CD8-positive, alpha-beta T cell (primary cell): ENCODE measurements at places on chromosomes 16 and 17. TPM values are rescaled to one million over a fixed set of nuclear protein-coding genes. Genes with fewer than 3 reads are reported as not detected.

DNA sequence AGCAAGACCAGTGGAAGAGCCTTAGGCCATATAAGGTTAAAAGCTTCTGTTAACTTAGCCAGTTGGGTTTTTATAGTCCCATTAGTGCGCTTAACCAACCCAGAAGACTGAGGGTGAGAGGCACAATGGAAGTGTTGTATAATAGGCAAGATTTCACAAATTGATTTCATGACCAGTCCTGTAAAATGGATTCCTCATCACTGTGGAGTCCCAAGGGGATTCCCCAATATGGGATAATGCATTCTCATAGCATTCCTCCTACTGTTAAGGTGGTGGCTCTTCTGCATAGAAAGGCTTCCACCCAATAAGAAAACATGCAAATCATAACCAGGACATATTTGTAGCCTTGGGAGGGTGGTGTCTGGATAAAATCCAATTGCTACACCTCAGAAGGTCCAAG is 22.1 kb upstream of the B4GALNT2 start:
- no peak for DNase-seq

Gene ARHGAP23
- total RNA-seq = 0.30 TPM

DNA sequence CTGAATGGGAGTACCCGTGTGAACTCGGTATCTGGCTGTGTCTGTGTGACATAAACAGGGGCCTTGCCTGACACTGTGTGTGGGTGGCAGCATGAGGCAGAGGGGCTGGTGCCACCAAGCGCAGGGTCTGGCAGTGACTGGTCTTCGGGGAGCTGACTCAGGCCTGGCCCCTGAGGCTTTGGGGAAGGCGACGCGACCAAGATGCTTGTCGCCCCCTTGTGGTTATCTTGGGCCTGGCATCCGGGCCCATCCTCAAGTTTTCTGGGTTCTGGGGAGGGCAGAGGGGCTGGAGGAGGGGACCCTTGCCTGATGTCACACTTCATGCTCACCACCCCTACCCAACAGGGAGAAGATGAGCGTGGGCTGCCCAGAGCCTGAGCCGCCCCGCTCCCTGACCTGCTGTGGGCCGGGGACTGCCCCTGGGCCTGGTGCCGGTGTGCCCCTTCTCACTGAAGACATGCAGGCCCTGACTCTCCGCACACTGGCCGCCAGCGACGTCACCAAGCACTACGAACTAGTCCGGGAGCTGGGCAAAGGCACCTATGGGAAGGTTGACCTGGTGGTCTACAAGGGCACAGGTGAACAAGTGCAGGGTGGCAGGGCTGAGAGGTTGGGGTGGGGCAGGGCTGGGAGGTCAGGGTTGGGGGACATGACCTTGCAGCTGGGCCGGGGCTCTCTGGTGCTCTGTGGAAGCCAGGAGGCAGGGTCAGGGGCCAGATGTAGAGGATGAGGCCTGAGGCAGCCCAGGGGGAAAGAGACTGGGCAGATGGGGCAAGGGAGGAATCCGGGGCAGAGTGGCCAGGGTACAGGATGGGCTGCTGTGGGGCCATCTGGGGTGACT is 24.9 kb downstream of the SBK1 start:
- DNase-seq = peak; percentile 77

GRCh38 chr16:3865241-3865640 is 15.3 kb downstream of the CREBBP start:
- DNase-seq = no peak

GRCh38 chr16:66175636-66176035 is 190.9 kb upstream of the CDH5 start:
- DNase-seq = no peak

Gene LGALS3BP
- 30.9 TPM for total RNA-seq

GRCh38 chr17:39617446-39618245 is 9.1 kb upstream of the PPP1R1B start:
- peak; percentile 60 for DNase-seq

Gene ACTG1
- 1,370 TPM for total RNA-seq

DNA sequence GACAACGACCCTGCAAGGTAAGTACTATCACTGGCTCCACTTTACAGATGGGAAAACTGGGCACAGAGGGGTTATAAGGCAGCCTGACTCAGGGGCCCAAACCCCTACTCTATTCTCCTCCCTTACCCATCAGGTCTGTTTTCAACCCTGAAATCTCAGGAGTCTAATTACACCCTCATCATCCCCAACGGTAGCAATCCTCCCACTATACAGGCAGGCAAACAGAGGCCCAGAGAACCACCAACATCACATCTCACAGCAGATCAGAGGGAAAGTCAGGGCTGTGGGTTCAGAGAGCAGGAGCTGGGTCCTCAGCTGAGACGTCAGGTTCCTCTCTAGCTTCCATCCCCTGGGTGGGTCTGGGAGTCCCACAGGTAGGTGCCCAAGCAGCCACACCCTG is 16.5 kb downstream of the JUP start:
- DNase-seq = no peak

Gene SLC47A1
- total RNA-seq = not detected

DNA sequence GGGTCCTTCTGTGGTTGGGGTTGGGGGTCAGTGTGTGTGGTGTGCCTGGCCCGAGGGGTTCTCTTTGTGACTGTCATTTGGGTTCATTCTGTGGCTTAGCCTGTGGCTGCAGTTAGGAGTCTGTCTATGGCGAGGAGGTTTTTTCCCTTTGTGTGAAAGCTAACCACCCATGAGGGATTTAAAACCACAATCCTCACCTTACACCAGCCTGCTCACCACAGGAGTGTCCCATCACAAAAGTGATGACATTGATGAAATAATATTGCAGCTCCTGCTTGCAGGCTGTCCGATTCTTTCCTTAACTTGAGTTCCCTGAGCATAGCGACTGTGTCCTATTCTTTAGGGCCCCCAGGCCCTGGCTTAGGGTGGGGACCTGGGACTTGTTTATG is 113.6 kb downstream of the RAP1GAP2 start:
- DNase-seq = no peak

DNA sequence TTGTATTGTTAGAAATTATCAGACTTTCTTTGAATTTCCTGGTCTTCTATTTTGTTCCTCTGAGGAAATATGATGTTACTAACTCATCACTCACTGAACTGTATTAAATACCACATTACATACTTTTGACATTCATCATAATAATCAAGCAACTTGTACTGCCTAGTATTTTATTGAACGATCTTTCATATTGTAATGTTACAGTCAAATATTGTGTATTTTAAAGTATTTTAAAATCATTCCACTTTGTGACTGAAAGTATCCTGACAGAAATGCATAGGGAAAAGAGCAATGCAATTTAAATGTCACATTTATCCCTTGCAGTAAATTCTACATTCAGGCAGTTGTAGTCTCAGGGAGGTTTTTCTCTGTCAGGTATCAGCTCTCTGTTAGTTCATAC is 1557.4 kb downstream of the CDH8 start:
- no peak for DNase-seq

DNA sequence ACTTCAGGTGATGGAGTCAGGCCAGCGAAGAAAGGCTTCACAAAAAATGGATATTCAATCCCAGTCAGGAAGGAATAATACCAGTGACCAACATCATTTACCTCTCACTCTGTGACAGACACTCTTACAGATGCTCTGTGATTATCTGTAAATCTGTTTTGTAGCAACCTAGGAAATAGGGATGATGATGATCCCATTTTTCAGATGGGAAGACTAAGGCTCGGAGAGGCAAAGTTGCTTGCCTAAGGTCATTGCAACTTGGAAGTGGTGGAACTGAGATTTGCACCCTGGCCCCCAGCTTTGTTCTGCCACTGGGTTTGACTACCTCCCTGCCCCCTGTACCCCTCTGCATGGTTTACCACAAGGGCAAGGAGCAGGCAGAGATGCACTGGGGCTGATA is 14.1 kb upstream of the WSCD1 start:
- no peak for DNase-seq

DNA sequence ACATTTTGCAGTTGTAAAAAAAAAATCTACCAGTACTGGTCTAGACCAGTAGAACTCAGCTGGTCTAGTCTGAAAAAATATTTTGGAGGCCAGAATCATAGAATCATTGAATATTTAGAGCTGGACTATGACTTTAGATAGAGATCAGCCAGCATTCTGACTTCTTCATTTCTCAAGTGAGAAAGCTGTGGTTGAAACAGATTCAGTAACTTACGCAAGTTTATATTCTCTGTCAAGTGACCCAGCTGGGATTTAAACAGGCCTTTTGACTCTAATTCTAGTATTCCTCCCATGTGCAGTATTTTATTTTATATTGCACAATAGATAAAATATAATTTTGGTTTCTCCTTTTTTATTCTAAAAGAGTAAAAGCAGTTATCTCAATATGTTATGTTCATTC is 4.9 kb downstream of the TNRC6A start:
- no peak for DNase-seq

GRCh38 chr17:81440051-81440471 is 44.8 kb downstream of the BAHCC1 start:
- no peak for DNase-seq

Gene CHD9NB
- total RNA-seq = not detected

Gene GPR142
- total RNA-seq = not detected

Gene TBC1D3I
- total RNA-seq = 0.41 TPM

GRCh38 chr16:709566-710499 is 4.2 kb upstream of the FBXL16 start:
- no peak for DNase-seq

GRCh38 chr17:77696721-77697460 is 261.6 kb upstream of the TNRC6C start:
- DNase-seq = peak; percentile 47

DNA sequence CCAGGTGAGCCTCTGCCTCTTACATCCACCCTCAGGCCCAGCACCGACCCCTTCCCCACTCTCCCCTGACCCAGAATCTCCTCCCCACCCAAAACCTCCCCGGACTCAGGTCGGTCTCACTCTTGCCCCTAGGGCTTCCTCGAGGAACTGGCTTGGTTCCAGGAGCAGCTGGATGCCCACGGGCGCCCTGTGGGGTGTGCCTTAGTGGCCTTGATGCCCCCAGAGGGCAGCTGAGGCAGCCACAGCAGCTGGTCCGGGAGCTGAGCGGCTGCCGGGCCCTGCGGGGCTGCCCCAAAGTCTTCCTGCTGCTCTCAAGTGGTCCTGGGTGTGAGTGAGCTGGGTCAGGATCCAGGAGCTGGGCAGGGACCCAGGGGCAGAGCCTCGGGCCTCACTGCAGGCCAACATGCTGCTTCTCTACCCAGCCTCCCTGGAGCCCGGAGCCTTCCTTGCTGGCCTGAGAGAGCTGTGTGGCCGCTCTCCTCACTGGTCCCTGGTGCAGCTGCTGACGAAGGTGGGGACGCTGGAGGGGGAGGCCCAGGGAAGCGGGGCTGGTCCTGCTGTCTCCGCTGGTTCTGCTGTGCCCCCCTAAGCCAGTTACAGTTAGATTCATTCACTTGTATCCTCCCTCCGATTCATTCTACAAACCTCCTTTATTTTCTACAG is 9.6 kb downstream of the ZNF213 start:
- no peak for DNase-seq

GRCh38 chr16:78435260-78435659 is 335.8 kb downstream of the WWOX start:
- DNase-seq = no peak

Gene C1QTNF8
- total RNA-seq = not detected

DNA sequence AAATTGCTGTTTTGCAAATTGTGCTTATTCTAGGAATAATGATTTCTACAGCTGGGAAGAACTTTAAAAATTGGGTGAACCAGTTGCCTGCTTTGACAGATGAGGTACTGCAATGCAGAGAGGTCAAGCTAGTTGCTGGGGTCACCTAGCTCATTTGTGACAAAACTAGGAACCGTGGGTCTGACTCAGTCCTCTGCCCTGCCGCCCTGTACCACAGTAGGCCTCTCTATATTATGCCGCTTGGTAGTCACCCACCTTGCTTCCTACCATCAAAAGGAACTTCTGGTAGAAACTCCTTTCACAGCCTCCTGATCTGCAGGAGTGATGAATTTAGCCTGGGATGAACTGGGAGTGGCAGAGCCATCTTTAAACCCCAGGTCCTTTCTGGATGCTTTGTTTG is 105.7 kb downstream of the PITPNC1 start:
- DNase-seq = no peak

- DNase-seq = no peak
Observed at GRCh38 chr16:22782314-22782713, 31.6 kb upstream of the HS3ST2 start.

DNA sequence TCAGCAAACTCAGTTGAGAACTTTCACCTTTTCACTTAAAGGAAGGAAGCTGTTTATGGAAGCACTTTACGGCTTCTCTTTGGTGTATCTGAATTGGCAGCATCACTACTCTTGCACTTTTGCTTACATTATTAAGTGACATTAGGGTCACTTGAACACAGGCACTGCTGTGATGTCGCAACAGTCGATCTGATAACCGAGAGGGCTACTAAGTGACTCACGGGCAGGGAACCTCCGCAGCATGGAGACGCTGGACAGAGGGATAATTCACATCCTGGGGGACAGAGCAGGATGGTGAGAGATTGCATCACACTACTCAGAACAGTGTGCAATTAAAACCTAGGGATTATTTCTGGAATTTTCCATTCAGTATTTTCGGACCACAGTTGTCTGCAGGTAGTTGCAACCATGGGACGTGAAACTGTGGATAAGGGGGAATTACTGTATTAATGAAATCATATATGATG is 56.5 kb downstream of the DNAH2 start:
- no peak for DNase-seq

Gene ADORA2B
- not detected for total RNA-seq

Gene OTOP2
- not detected for total RNA-seq

DNA sequence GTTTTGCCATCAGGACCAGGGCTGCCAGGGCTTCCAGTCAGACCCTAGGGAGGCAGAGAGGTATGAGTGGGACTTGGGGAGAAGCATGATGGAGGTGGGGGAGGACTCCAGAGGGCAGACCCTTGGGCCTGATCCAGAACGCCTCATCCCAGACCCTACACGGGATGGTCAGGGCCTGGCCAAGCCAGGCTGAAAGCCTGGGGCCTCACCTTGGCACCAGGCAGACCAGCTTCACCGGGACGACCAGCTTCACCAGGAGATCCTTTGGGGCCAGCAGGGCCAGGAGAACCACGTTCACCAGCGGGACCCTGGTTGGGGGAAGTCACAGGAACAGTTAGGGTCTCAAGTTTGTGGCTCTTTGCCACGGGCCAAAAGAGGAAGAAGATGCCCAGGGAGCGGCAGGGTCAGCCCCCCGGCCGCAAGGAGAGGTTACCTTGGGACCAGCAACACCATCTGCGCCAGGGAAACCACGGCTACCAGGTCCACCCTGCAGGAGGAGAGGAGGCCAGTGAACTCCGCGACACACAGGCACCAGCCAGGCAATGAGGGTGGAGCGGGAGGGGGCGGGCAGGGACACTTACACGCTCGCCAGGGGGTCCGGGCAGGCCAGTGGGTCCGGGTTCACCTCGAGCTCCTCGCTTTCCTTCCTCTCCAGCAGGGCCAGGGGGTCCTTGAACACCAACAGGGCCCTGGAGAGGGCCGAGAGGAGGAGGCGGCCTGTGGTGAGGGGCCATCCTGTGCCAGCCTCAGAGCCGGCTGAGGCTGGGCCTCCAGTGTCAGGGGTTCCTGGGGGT is 7.1 kb downstream of the COL1A1 start:
- DNase-seq = no peak

- DNase-seq = no peak
Observed at GRCh38 chr16:28590384-28591340, 6.2 kb downstream of the SULT1A2 start.
